ENCODE measurements at places on chromosomes 6 and 20.

DNA sequence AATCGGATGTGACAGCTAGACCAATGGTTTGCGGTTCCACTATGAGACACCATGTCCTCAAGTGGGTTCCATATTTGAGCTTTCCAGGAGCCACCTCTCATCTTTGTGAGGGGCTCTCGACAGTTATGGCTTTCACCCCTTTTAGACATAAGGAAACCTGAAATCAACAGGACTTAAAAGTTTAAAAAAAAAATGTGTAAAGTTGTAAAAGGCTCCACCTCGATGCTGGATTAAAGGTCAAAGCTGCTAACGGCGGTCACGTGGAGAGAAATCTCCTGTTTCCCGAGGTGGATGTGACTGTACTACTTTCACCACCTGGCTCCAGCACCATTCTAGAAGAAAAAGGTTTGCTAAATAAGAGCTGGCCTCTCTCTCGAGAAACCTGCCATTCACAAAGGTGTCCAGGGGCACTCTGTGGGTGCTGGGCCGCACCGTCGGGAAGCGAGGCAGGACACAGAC is 542 bp downstream of the ATP5F1E start:
- no peak for DNase-seq

DNA sequence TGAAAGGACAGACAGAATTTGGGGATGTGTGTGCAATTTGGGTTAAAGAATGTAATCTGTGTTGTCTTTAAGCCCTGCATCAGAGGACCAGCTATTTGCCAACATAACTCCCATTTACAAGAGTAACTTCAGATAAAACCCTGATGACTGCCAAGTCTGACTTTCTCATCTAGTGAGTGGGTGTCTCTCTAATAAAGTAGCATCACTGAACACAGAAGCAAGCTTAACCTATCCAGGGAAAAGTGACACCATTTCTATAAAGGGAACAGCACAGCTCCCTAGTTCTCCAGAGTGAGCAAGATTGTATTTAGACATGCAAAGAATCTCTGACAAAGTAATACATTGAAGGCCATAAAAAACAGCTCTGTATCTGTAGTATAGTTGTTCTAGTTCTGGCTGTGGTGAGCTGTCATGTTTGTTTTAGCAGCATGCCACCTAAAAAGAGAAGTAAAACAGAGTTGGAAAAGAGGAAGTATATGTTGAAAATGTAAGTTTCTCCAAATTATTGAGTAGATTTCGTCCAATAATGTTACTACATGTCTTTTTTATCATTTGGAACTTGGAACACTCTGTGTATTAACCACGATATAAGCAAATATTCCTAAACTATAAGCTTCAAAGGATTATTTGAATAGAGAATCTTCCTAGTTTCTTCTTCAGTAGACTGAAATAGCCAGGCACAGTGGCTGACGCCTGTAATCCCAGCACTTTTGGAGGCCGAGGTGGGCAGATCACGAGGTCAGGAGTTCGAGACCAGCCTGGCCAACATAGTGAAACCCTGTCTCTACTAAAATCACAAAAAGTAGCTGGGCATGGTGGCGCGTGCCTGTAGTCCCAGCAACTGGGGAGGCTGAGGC is 8.8 kb upstream of the PIM1 start:
- no peak for DNase-seq

- DNase-seq: no peak
These were observed 26.6 kb downstream of the GLP1R start for GRCh38 chr6:39075010-39075686.

GRCh38 chr6:68158256-68158655 is 476.8 kb upstream of the ADGRB3 start:
- DNase-seq: no peak

DNA sequence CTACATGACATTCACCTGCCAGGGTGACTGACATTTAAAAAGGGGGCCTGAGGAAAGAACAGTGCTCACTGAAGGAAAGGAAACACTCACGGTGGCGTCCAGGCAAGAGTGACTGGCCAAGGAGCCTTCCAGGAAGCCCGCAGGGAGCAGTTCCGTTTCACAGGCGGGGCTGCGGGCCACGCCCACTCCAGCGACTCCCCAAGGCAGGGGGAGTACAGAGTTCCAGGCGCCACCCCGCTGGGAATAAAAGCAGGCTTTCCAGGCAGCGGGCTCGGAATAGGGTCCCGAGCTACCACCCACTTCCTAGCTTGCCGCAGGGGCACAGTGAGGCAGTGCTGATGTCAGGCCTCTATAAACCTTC is 34.2 kb downstream of the PKIG start:
- DNase-seq: no peak

DNA sequence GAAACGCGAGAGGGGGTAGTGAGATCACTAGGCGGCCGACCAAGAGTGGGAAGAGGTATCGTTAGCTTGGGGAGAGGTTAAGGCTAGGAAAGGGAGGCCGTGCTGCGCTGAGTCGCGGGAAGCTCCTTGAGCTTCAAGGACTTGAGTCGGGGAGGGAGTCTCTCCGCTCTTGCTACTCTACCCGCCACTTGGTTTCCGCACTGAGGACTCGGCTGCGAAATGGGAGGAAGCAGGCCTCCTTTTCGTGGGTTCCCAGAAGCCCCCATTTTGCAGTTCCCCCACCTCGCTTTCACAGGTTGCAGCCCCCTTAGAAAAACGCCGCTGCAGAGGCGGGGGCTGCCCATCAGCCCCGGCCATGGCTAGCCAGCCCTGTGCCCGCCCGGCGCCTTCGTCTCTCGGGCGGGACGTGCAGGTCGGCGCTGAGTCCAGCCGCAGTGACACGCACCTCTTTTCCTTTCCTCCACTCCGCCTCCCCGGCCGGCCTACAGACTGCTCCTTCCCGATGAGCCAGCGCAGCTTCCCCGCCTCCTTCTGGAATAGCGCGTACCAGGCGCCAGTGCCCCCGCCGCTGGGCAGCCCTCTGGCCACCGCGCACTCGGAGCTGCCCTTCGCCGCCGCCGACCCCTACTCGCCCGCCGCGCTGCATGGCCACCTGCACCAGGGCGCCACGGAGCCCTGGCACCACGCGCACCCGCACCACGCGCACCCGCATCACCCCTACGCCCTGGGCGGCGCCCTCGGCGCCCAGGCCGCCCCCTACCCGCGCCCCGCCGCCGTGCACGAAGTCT is 4.9 kb downstream of the VGLL2 start:
- no peak for DNase-seq

Data from esophagus squamous epithelium (tissue), 5 donors.